Heart right ventricle (tissue), 16 donors: ENCODE measurements at places on chromosomes 1 and 21. TPM values are rescaled to one million over a fixed set of nuclear protein-coding genes. Genes with fewer than 3 reads are reported as not detected.

Gene PLA2G5
- 44.1 TPM for total RNA-seq

GRCh38 chr21:39441502-39442475, 3.8 kb downstream of the LCA5L start:
- DNase-seq: no peak

- peak; percentile 53 for DNase-seq
Observed at GRCh38 chr21:37266515-37267221, 466 bp downstream of the VPS26C start.

Gene PODN
- total RNA-seq: 15.1 TPM

DNA sequence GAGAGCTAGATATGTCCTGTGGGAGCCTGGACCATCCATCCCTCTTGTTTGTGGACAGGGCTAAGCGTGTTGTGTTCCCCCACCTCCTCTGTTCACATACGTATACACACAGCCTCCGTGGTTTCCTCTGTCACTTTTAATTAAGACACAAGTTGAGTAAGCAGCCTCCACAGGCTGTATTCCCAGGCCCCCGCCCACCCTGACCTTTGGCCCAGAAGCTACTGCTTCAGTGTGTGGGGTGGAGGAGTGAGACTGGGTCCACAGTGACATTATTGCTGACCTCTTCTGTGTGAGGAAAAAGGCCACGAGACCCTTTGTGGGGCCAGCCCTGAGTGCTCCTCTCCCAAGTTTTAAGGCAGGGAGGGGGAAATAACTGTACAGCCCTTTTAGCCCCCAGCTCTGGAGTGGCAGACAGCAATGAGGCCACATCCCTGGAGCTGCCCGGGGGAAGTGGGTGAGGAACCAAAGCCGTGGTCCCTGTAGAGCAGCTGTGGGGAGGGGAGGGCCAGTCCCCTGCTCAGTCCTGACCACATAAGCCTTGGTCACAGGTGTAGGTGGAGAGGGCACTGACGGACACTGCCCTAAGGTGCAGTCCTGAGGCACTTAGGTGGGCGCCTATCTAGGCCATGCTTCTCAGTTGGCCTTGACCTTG, 4.4 kb downstream of the ELOVL1 start:
- no peak for DNase-seq

GRCh38 chr1:22557341-22557950, 5.8 kb upstream of the EPHA8 start:
- DNase-seq: no peak

Gene SAMD11
- 0.96 TPM for total RNA-seq

Gene SPATA21
- not detected for total RNA-seq

Gene IL19
- total RNA-seq: not detected
